ENCODE measurements at places on chromosomes 13 and 19. TPM values are rescaled to one million over a fixed set of nuclear protein-coding genes. Genes with fewer than 3 reads are reported as not detected.
A peak's percentile ranks its signal among the peaks of the same experiment; 100 is the strongest.

Gene LGALS7B
- total RNA-seq: 285 TPM

Gene SIGLEC12
- not detected for total RNA-seq

Gene ZNF790
- total RNA-seq: 7.0 TPM

Gene FXYD1
- 17.4 TPM for total RNA-seq

Gene FFAR1
- not detected for total RNA-seq

GRCh38 chr19:35801828-35802227 is 10.8 kb downstream of the PRODH2 start:
- DNase-seq: no peak

DNA sequence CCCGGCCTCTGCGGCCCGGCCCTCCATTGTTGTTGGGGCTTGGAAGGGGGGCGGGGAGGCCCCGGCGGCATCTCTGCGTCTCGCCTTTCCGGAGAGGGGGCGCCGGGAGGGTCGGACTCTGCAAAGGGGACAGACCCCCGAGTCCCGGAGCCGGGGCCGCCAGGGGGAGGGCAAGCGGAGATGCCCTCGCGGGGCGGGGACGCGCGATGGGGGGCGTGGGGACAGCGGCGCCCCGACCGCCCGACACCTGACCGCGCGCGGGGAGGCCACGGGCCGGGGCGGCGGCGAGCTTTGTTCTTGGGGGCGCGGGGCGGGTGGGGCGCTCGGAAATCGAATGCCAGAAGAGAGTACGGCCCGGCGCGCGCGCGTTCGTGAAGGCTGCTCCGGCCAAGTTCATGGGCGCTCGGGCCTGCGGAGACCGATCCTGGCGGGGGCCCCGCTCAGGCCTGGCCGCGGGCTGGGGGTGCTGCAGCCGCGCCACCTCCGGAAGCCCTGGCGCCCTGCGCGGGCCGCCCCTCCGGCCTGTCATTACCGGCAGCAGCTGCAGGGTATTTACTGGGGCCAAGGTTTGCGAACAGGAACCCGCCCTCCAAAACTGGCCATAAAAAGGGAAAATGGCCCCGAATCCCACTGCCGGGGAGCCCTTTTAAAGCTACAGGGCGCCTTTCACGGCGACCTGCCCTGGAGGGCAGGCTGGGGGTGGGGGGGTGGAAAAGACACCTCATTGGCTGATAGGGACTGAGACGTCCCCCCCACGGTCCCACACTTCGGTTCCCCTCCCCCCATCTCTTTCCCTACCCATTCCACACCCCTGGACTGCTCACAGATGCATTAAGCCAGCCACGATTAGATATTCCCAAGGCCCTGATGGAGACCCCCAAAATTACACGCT is 11.1 kb upstream of the NANOS3 start:
- DNase-seq: no peak

- no peak for DNase-seq
Observed at GRCh38 chr13:42959615-42960014, 32.4 kb downstream of the EPSTI1 start.

- no peak for DNase-seq
Observed at GRCh38 chr13:30569901-30570576, 47.7 kb upstream of the USPL1 start.

- DNase-seq: peak; percentile 38
Observed at GRCh38 chr19:44800461-44800860, 8.4 kb upstream of the BCAM start.

GRCh38 chr13:37529751-37530385 is 68.7 kb downstream of the POSTN start:
- DNase-seq: no peak

DNA sequence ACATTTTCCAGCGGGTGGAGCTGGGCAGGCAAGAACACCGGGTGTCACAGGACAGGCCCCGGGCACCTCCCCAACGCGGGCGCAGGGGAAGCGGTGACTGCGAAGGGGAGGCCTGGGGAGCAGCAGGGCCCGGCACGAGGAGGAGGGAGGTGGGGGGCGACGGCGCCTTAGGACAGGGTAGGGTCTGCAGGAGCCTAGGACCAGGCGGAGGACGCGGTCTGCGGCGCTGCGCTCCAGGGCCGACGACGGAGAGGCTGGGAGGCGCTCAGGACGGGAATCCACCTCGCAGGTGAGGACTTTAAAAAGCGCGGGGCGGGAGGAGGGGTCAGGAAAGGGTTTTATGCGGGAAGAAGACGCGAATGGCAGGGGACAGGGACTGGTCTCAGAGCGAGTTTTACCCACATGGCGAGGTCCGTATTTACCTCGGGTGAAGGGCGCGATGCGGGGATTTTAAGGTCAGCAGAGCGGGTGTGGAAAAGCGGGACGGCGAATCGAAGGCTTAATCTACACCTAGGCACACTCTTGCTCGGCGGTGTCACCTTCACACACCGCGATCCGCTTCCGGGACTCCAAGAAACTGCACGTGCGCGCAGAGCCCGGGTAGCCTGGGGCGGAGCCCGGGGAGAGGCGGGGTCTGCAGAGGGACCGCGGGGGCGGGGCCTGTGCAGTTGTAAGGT is 13.5 kb downstream of the ERVV-2 start:
- DNase-seq: no peak

DNA sequence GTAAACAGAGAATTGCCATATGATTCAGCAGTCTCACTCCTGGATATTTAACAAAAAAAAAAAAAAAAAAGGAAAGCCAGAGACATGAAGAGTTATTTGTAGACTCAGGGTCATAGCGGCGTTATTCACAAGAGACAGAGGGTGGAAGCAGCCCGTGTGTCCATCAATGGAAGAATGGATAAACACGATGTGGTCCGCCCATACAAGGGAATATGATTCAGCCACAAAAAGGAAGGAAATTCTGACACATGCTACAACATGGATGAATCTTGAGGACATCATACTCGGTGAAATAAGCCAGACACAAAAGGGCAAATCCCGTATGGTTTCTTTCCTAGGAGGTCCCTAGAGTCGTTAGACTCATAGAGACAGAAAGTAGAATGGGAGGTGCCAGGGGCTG is 14.8 kb downstream of the ACSBG2 start:
- DNase-seq: no peak

DNA sequence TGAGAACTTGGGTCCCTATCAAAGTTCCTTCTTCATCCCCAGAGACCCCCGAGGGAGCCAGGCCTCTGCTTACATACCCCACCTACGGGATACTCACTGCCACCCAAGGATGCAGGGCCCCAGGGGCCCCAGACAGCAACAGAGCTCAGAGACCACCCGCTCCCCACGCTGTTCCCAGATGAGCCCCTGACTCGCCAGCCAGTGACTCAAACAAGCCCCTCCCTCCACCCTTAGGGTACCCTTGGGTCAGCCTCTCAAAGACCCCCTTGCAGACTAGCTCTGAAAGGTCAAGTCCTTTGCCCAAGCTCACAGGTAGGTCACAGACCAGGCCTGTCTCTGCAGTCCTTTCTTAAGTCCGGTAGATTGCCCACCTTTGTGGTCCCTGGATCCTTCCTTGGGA is 45.7 kb downstream of the CD320 start:
- no peak for DNase-seq

GRCh38 chr13:109131698-109132257 is 502.4 kb downstream of the MYO16 start:
- DNase-seq: peak; percentile 30

DNA sequence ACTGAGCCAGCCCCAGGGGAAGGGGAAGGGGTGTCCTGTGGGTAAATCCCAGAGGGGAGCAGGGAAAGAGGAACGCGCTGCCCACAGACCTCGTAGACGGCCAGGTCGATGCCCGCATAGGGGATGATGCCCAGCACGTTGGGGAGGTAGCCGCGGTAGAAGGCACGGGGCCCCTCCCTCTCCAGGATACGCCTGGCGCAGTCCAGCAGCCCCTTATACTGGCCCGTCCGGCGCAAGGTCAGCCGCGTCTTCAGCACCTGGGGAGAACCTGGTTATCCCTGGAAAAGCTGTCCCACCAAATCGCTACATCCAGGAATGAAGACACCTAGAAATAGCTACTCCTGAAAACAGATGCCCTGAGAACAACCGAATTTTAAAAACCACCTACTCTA is 7.4 kb downstream of the SLC25A23 start:
- DNase-seq: no peak

DNA sequence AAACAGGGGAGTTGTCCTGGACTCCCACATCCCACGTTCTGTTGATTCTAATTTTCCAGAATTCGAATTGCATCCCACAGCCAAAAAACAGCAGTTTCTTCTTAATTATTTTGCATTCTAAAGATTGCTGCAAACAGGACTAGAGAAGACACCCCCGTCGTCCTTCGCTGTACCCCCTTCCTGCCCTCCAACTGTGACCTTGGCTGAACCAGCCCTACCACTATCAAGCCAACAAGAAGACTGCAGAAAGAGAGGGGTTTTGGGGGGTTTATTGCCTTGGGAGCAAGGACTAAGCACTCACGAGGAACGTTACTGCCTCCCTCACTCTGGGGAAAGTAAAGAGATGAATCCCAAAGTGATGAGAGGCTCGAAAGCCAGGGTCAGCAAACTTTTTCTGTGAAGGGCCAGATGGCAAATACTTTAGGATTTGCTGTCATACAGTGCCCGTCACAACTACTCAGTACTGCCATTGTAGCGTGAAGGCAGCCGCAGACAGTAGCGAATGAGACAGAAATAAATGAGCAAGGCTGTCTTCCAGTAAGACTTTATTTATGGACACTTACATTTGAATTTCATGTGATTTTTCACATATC is 32.5 kb upstream of the KATNAL1 start:
- DNase-seq: no peak

DNA sequence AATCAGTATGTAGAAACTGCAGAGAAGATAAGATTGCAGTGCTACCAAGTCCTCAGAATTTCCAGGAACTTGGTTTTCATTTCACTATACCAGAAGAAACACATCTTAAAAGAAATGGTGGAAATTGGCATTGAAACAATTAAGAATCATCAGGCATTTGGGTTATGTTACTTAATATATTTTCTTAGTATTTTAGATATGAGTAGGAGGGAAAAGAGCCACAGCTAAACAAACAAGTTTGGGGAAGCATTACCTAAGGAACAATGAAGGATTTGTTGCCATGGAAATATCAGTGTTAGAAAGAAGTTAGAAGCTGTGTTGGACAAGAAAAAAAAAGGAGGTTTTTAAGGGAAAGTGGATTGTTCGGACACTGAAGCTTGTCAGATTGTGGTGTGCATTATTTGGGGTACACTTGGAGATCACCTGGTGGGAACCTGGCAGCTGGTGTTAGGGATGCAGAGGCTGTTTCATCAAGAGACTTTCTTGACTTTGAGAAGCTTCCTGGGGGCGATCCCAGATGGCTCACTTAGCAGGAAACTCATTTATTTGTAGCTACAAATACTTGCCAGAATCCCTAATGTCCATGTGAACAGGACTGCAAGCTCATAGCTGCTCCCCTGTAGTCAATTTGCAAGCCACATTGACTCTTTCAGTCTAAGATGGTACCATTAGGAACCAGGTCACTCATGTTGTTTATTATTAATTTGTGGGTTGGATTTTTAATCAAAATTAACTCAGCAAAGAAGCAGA is 246.7 kb downstream of the RFC3 start:
- no peak for DNase-seq

GRCh38 chr19:10379880-10380312 is 476 bp downstream of the TYK2 start:
- no peak for DNase-seq

- DNase-seq: no peak
Observed at GRCh38 chr19:35009424-35010415, 9.6 kb downstream of the GRAMD1A start.

- DNase-seq: no peak
Observed at GRCh38 chr13:102651392-102651791, 43.5 kb downstream of the METTL21C start.

- no peak for DNase-seq
Observed at GRCh38 chr13:41962994-41963393, 2.1 kb upstream of the VWA8 start.

DNA sequence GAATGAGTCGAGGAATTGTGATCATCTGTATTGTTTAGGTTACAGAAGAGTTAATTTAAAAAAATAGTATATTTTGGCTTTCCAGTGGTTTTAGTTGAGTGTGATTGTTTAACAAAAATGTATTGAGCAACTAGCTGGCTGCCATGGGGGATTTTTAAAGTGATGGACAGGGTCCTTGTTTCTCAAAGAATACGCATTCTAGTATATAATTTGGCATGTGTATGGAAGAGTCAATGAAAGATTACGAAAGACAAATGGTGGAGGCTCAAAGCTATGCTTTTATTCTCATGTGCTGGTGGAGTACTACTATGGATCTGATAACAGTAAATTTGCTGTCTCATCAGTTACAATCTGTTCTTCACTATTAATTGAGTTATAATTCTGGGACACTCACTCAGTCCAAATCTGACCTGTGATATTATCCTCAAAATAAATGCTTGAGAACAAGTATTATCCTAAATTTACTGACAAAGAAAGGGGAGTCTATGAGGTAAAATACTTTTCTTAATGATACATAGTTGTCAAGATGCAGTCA is 240.0 kb downstream of the GPC6 start:
- DNase-seq: no peak

DNA sequence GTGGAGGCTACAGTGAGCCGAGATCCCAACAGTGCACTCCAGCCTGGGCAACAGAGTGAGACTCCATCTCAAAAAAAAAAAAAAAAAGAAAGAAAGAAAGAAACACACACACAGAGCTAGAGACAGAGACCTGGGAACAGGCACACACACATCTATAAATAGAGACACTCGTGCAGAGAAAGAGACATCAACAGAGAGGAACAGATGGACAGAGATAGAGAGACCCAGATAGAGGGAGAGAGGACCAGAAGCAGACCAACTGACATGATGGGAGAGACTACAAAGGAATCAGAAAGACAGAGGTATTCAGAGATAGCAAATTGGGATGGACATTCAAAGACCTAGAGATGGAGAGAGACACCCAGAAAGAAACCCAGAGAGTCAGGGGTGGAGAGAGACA is 2.1 kb upstream of the CA11 start:
- no peak for DNase-seq

- no peak for DNase-seq
Observed at GRCh38 chr13:23273498-23273897, 92.7 kb downstream of the SGCG start.

Measured in skin of body (tissue), 3 donors.